ENCODE measurements at places on chromosomes 4 and X.

- DNase-seq: no peak
These were observed 28.2 kb downstream of the F11 start for GRCh38 chr4:186294160-186294559.

- DNase-seq: no peak
These were observed 217.0 kb downstream of the BMPR1B start for GRCh38 chr4:94974773-94975172.

- DNase-seq: no peak
These were observed 114.0 kb upstream of the FRG1 start for GRCh38 chr4:189826657-189827056.

GRCh38 chrX:65034668-65035445, 58.6 kb upstream of the ZC4H2 start:
- DNase-seq: peak; percentile 23

- DNase-seq: no peak
These were observed 85.7 kb upstream of the EXOC1L start for GRCh38 chr4:55733932-55734331.

DNA sequence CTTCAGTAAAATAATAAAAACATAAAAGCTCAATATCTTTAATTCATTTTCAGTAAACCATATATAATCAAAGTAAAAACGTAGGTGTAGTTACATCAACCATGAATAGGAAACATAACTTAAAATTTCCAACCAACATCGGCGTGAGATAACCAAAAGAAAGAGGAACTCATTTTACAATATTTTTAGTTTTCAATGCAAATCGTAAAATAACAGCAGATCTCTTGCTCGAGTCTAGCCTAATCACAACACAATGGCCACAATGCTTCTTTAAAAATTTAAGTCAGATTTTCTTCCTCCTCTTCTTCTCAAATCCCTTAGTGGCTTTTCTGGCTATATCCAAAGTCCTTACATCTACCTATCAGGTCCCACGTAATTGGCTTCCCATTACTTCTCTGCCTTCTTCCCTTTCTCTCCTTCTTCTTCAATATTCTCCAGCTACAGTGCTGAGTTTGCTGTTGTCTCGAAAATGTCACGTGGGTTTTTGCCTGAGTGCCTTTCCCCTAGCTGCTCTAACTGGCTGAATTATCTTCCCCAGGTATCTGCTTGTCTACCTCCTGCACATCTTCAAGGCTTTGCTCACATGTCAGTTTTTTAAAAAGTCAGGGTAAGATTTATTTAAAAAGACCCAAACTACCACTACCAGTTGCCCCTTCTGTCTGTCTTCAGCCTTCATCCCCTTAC, 90.9 kb upstream of the BANK1 start:
- DNase-seq: no peak

DNA sequence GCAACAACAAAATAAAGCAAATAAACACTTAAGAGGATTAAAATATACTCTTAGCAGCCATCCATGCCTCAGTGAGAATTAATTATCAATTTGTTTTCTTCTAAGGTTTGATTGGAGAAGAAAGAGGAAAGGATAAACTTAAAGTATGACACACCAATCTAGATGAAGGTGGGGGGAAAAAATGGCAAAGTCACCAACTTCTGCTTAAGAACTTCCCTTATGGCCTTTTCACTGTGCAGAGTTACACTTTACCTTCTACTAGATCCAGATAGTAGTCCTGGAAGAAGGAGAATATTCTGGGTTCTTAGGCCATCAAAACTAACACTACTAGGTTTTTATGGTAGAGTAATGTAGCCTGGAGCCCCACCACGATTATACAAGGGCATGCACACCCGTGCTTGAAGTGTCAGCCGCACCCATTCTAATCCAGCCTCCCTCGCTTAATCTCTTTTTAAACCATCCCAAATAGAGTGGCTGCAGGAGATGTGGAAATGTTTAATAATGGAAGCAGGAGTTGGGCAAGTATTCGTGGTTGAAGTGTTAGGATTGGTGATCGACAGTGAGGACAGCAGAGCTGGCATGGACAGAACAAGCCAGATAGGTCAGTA, 14.1 kb downstream of the ENPEP start:
- no peak for DNase-seq

DNA sequence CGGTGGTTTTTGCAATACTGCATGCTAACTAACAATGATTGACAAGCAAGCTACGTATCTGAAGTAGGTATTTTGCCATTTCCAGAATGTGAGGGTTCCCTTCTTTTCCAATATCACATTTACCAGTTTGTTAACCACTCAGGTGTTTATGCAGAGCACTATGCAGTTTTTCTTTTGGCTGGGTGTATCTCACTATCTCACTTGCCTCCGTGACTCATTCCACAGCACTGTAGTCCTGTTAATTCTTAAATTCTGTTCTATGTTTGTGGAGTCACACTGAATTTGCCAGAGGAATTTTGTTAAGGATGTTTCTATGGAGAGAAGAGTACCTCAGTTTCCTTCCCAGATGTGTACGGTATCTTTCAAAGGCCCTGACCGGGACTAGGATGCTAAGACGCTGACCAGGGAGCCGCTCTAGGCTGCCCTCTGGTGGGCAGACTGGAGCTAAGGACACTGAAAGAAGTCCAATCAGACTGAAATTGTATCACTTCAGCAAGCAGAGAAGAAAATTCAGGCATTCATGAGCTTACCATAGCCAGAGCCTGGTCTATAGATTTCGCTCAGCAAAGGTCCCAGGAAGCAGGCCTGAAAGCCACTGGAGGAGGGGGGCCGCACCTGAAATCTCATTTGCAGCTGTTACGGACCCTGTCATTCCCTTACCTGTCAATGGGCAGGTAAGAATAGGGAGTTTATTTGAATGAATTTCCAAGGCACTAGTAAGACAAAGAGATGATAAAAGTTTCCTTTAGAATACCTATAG, 388.4 kb upstream of the SPOCK3 start:
- DNase-seq: peak; percentile 43

GRCh38 chrX:119648421-119648775, 42.2 kb upstream of the NKRF start:
- no peak for DNase-seq

- no peak for DNase-seq
These were observed 10.3 kb upstream of the ODAPH start for GRCh38 chr4:75545526-75545925.

GRCh38 chrX:97790850-97791249, 907.1 kb downstream of the RPA4 start:
- no peak for DNase-seq

DNA sequence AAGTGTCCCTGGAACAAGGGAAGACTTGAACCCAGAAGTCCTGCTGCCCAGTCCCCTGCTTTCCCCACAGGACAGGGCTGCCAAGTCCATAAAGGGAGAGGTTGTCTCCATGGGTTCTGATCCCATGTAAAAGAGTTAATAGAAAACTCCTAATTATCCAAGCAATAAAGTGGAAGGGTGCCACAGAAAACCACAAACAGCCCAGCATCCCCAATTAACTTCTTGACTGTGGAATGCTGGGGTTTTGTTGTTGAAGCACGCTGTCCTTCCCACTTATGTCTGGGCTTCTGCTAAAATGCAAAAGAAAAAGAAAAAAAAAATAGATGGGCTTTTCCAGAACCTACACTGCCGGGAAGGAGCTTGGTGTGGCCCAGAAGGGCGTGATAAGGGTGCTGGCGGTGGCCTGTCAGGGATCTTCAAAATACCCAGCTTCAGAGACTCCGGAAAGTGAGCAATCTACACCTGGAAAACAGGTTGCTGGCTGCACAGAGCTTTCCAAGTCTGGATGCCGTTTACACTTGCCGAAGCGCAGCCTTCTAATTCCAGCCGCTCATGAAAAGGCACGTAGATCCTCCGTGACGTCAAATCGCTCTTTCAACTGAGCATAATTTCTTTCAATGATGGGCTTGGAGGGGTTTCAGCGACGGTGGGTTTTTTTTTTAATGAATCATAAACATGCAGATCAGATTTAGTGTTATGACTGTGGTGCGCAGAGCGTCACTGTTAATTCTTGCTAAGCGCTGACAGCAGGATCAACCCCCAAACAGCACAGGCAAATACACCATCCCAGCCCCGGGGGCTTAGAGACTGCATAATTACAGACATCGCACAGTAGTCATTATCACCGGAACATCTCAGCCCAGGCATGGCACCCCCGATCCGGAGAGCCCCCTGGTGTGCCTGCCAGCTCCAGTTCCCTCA, 197.6 kb downstream of the BCOR start:
- no peak for DNase-seq

- DNase-seq: no peak
These were observed 1264.7 kb downstream of the PCDH7 start for GRCh38 chr4:31984872-31985271.

GRCh38 chr4:5385741-5386311, 322.5 kb downstream of the EVC2 start:
- DNase-seq: no peak

- no peak for DNase-seq
These were observed 6.7 kb downstream of the BBS12 start for GRCh38 chr4:122739174-122739573.

DNA sequence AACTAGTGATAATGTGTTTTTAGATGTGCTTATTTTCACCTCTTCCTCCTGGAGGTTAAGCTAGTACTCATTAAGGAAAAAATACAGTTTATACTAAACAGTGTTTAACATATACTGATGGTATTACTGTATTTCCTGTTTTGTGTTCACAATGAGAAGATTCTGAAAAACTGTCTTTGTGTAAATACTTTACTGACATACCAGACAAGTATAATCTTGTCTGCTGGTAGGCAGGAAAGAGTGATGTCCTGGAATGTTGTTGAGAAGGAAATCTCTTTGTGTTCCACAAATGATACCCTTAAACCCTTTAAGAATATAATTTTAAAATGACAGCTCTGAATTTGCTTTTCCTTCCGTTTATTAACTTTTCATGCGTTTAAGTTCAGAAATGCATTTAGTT, 205.5 kb upstream of the NUDT6 start:
- no peak for DNase-seq

DNA sequence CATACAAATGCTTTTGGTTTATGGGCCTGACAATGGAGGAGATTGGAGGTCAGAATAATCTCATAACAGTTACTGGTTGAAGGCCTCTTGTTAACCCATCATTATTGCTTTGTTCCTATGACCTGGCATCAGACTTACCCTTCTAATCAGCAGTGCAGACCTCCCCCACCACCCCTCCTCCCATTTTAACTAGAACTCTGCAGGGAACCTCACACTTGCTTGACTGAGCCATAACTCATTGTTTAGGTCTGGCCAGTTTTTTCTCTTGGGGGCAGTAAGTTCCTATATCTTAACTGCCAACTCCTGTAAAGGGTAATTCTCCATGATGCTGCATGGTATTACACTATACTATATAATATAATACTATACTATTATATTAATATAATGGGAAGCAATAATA, 609.3 kb downstream of the IL1RAPL1 start:
- no peak for DNase-seq

DNA sequence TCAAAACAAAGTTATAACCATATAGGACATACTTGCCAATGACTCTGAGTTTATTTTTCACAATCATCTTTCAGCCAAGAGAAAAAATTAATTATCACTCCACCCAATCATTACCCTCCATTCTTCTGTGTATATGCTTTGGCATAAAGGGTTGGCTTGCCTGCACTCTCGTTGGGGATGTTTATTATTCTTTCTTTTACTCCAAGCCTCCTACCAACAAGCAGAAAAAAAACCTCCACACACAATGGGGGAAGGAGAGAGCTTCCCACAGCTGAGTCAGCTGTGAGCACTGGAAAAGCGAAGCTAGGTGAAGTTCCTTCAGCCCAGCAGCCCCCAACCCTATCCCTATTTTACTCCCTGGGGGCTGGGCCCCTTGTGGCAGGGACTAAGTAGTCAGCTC, 1.5 kb downstream of the OPHN1 start:
- no peak for DNase-seq

- no peak for DNase-seq
These were observed 53.9 kb upstream of the MMAA start for GRCh38 chr4:145565328-145565727.

DNA sequence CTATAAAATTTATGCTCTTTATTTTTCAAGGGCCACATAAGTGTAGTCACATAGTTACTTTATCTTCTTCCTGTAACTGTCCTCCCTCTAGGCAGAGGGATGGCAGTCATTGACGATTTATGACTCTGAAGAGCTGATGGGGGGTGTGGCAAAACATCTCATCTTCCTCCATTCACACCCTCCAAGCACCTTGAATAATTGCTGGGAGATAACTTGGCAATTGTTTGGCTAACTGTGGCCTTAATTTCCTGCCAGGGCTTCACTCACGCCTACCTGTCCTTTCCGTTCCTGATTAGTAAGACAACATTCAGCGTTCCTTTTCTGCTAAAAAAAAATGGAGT, 329.2 kb downstream of the ARHGAP10 start:
- no peak for DNase-seq

DNA sequence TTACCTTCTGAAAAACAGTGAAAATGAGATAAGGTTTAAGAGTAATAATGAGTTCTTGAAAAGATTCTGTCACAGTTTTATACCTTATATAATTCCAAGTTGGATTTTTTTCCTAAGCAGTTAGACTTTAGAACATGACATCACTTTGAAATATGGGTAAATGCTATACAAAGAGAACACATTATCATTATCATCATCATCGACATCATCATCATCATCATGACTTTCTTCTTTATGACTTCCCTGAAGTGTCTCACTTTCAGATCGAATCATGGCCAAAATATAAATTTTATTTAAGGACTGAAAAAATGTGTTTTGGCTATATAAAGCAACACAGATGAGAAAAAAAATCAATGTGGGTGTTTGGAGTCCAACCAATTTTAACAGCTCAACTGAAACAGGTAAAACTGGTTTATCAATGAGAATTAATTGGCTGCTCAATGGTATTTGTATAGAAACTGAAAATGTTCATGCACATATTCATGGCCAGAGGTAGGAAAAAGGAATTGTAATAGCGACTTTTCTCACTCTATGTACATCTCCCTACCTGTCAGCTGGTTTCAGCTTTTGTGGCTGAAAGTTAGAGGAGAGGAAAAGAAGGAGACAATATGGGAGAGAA, 243.1 kb upstream of the GPC4 start:
- no peak for DNase-seq

GRCh38 chr4:2375427-2375826, 43.0 kb downstream of the ZFYVE28 start:
- DNase-seq: no peak

GRCh38 chr4:137432446-137433311, 99.6 kb downstream of the PCDH18 start:
- DNase-seq: no peak

DNA sequence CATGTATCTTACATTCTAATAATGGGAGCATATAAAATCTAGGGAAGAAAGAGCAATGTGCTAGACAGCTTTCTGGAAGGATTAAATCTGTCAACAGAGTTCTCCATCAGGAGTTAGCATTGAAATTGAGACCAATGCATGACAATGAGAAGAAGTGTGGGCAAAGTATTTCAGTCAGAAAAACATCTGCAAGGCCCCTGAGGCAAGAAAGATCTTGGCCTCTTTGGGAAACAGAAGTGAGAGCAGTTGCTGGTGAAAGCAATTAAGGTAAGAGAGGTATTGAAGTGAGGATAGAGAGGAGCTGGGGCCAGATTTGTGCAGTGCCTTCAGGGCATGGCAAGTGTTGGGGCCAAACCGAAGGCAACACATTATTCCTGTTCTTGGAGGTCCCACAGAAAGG, 999.1 kb downstream of the STPG2 start:
- no peak for DNase-seq

- DNase-seq: no peak
These were observed 245.4 kb downstream of the DCLK2 start for GRCh38 chr4:150323406-150324325.

All from cerebellar cortex (tissue), 1 donor.